Activated CD4-positive, CD25-positive, alpha-beta regulatory T cell treated with anti-CD3 and anti-CD28 coated beads, Interleukin-2, amount 50 U/mL, for 16 hours (primary cell): ENCODE measurements at places on chromosomes 2 and 18.

GRCh38 chr2:127893494-127893893 lies 7.7 kb upstream of the AMMECR1L start:
- no peak for DNase-seq

DNA sequence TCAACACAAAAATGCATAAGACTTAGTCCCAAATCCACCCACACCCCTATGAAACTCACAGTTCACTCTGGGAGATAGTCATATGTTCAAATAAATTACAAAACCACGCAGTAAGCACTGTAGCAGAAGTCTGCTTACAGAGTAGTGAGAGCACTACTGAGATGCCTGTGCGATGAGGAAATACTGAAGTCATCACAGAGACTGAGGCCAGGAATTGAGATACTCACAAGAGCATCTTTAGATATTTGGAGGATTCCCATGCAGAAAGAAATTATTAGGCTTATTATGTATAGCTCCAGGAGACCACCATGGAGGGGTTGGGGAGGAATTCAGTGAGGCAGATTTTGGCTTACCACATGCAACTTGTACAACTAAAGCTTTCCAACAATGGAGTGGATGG lies 82.3 kb downstream of the ANTXR1 start:
- DNase-seq, result no peak

GRCh38 chr18:74342416-74343043 lies 26.9 kb downstream of the C18orf63 start:
- no peak for DNase-seq

DNA sequence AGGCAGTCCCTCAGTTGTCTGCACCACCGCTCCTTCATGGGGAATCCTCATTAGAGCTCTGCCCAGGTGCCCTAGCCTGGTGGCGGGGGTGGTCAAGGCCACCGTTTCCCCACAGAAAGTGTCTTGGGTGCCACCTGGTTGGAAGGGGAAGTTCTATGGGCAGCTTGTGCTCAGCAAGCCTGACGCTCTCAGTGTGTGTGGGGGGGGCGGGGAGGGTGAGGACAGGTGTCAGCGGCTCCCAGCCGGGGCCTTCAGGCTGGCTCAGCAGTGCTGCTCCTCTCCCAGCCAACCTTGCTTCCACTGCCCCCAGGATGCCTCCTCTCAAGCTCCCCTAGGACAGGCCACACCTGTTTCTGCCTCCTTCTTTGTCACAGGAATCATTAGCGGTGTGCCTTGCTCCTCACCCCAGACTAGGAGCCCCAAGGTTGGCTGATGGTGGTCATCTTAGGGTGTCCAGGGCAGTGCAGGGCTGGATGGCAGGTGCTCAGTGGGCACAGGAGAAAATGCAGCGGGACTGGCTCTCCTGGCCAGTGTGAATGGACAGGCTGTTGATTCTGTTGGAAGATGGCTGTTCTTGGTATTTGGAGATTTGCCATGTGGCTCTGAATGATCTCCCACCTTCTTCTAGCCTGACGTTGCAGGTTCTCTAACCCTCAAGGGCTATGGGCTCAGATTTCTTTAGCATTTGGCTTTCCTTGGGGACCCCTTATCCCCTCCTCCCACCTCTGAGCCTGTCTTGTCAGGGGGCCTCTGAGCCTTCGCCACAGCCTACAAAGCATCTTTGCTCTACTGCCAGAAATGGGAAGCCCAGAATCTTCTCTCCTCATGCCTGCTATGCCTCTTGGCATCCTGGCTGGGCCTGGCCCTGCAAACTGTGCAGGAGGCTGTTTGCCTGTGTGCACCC lies 185.8 kb upstream of the HS6ST1 start:
- no peak for DNase-seq

- no peak for DNase-seq
Observed at GRCh38 chr2:43165378-43166069, 60.9 kb downstream of the ZFP36L2 start.

DNA sequence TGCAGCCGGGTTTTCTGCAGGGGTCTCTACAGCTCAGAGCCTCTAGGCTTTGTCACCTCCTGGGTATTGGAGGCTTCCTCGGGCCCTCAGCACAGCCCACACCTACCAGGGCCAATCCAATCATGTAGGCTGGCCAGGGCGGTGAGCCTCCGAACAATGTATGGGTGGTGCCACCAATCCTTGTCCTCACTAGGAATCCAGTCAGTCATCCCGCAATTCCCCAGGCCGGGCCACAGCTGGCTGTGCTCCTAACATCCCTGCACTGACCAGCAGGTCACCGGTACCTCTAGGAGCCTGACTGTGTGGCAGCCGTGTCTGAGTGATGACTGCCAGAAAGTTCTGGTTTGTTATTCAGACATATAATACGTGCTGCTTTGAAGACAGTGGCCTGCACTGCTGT lies 129.4 kb downstream of the SH3RF3 start:
- DNase-seq, result no peak

- no peak for DNase-seq
Observed at GRCh38 chr18:36365836-36366775, 68.6 kb downstream of the FHOD3 start.

DNA sequence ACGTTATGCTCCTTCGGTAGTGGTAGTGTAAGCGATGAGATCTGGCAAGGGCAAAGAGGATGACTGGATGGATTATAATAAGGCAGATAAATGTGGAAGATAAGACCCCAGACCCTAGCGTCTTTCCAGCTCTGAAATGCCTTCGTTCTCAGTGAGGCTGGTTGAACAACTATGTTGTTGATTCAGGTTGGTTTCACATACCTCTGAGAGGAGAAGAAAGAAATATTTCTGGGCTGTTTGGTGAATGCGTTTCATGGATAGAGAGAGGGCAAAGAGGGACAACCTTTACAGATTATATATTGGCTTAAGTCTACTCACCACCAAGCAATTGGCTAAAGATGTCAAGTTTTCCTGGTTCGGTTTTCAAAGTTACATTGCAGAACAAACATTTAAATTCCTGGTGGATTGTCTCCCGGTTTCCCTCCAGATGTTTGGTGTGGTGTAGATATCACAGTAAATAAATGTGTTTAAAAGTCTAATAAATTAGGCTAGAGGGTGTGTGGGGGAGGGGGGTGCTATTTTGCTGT lies 190.1 kb upstream of the GLI2 start:
- DNase-seq, result no peak

DNA sequence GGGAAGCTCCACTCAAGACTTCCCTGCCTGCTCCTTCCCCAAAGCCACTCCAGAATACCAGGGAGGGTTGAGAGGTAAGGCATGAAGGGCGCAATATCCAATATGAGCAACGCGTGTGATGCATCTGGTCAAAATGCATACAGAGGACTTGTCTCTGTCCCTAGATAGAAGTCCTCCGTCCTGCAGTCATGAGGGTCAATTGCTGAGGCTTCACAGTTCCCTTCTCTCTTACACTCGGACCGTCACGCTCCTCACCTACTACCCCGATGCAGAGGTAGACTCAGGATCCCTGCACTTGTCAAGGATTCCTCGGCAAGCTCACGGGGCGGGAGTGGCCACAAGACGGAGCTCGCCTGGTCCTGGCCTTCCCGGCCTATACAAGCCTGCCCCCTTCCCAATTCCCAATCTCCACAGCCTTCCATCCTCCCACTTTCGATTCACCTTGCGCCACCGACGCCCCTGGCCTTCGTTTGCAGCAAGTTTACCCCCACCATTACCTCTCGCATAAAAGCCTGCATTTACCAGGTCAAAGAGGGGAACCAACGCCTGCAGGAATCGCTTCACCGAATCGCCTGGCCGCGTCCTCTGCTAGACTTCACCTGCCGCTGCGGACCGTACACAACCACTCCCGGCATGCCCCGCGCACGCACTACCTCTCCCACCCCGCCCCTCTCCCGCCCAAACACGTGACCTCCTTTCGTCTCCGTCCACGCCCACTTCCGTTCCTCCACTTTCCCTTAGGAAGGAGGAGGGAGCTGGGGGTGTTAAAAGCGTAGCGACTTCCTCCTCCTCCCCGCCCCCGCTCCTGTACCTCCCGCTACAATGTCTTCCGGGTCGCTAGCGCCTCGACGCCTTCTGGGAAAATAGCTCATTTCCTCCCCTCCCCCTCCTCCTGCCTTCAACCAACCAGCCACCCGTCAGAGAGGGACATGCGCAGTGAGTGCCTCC lies at the start of gene ORC4:
TSS of gene ORC4 (minus strand) at position 627 of the 948 bp plus-strand sequence. CDS start 44,779 bp downstream, outside the sequence.
- peak; percentile 98 for DNase-seq

DNA sequence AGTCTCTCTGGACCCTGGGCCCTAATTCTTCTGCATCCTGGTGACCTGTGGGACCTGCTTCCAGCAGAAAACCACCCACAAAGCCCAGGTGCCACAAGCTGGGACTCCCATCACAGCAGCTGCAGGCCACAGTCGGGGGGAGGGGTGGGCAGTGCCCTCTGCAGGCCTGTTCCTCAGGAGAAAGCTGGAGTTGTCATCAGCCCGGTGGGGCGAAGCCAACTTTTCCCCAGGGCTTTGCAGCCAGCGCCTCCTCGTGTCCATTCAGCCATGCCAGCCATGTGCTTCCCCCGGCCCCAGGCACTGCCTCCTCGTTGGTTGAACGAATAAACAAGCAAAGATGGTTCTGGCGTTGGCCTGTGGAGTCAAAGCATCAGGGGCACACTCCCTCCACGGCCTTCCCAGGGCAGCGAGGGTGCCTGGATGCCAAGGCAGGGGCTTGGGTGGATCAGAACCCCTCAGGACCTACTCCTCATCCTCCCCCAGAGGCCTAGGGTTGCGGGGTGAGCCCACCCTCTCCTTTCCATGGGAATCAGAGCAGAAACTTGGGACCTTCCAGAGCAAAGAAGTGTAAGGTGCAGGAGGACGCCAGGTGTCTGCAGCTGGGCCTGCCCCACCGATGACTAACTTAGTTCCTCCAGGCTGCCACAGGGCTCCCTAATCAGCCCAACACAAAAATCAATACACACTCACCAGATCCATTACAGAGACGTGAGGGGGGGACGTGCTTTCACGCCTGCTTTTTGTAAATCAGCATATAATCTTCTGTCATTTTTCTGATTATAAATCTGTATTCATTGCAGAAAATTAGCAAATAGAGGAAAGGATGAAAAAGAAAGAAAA lies 75.7 kb upstream of the RAB6C start:
- no peak for DNase-seq

DNA sequence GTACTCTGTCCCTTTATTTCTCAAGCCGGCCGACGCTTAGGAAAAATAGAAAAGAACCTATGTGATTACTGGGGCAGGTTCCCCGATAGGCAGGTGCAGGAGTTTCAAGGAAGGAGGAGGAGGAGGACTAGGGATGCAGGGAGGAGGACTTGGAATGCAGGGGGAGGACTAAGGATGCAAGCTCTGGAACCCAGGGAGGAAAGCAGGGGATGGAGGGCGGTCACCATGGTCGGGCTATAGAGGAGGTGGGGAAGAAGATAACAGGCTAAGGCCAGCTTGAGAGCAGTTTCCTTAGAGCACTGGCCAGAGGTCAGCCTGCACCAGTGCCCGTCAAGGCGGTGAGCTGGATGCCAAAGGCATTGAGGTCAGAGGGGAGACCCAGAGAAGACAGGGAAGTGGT lies 18.7 kb upstream of the B3GNT7 start:
- DNase-seq, result no peak

- no peak for DNase-seq
Observed at GRCh38 chr2:217313386-217313785, 453.5 kb upstream of the TNP1 start.

- DNase-seq, result no peak
Observed at GRCh38 chr2:145020694-145021093, 500.8 kb upstream of the ZEB2 start.

DNA sequence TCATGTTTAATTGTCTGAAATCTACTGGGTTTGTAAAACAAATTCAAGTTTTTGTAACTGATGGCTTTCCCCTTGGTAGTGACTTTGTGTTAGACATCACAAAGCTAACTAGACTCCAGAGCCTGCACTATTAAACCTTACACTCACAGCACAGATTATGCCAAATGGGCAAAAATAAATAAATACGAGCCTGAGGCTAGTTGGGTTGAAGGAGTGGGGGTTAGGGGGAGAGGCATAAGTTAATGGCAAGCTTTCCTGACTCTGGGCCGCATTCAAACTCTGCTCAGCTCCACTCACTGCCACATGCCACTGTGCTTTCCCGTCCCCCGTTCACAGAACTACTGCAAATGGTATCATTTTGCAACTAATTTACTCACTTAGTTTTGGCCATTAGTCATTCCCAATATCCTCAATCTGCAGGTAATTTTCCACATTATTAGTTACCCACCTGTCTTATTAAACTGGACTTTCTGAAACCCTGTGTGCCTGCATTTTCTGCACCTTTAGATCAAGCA lies 1079.9 kb upstream of the PIK3C3 start:
- DNase-seq, result no peak

GRCh38 chr2:215536510-215536909 lies 100.6 kb upstream of the FN1 start:
- no peak for DNase-seq

DNA sequence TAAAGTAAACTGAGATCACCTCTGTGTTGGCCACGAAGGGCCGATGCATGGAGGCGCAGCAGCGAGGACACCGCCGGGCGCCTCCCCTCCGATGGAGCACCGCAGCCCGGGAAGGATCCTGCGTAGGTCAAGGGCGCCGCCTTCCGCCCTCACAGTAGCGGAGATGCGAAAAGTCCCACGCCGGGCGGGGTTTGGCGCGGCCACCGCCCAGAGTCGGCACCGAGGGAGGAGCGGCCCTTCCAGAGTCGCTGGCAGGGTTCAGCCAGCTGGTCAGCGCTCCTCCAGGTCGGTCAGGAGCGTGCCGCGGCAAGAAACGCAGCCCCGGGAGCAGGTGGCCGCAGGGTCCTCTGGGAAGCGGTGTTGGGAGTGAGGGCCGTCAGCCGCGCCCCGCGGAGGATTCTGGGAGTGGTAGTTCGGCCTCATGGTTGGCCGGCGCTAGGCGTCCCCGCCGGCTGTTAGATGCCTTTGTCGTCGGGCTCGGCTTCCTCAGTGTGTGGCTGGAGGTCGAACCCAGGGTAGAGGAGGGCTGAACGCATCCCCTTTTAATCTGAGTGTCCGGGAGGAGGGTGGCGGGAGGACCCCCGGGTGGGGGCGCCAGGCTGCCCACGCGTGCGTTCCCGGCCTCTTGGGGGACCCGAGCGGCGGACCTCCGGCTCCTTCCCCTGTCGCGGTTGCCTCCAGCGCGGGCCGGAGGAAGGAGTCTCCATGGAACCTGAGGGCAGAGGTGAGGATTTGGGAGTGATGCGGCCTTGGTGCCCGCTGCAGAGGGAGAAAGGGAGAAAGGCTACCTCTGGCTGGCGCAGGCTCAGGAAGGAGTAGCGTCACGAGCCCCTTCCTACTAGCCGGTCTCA lies at the start of gene ZNF892:
TSS of gene ZNF892 (plus strand) at position 411 of the 851 bp plus-strand sequence. CDS start at position 706, 295 bp downstream.
- DNase-seq, result peak; percentile 58

- DNase-seq, result no peak
Observed at GRCh38 chr2:168145426-168146310, 101.7 kb downstream of the STK39 start.

- DNase-seq, result no peak
Observed at GRCh38 chr2:202099515-202099914, 26.5 kb downstream of the KIAA2012 start.
